SJSA1 (cell line): ENCODE measurements at places on chromosomes 6 and 20. TPM values are rescaled to one million over a fixed set of nuclear protein-coding genes. Genes with fewer than 3 reads are reported as not detected.

DNA sequence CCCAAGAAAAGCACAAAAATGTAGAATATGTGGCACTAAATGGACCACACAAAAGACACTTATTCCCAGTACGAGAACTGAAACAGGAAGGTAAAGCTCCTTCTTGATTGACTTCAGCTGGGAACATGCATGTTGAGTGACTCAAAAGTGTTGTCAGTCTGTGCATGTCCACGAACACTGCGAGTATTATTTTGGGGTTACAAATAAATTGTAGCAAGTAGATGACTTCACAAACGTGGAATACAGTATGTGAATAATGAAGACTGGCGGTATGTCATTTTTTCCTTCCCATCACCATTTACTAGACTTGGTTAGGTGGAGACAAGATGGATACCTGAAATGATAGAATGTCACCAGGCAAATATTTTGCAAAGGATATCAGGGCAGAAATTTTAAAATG, 45.4 kb downstream of the L3MBTL3 start:
- H3K36me3 ChIP-seq: peaks cover 17% of the 10 kb centered on the region
- no peak overlapping the region for H3K27ac ChIP-seq
- DNase-seq: no peak
- H3K27me3 ChIP-seq: no peaks in the 10 kb centered on the region

- peaks cover 21% of the 10 kb centered on the region for H3K4me1 ChIP-seq
- no peaks in the 10 kb centered on the region for H3K36me3 ChIP-seq
- no peak for DNase-seq
- H3K27me3 ChIP-seq: no peaks in the 10 kb centered on the region
- no peak overlapping the region for H3K4me3 ChIP-seq
These were observed 55.3 kb upstream of the BTN3A2 start for GRCh38 chr6:26309731-26310142.

DNA sequence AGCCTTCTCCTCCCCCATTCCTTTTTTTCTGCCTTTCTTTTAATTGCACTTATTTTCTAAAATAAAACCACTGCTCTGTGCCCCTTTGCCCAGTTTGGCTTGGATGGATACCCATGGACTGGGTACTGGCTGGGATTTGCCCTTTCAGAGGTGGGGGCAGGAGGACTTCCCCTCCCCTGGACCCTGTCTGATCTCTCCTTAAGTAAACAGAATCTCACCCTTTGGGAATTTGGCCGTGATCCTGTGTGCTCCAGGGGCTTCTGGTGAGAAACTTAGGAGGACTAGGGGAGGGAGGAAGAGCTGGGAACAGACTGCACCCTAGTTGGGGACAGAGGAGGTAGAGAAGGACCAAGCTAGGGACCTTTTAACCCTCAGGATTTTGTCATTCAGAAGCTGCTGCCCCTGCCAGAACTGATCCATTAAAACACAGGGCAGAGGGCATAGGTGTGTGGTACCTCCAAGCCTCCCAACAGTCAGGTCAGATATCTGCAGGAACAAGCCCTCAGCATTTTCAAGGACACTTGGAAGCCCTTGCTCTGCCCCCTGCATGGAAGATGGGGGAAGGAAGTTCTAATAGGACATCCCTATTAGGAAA, 7.3 kb downstream of the FOXP4 start:
- DNase-seq: no peak
- H3K27ac ChIP-seq: no peak overlapping the region
- no peak overlapping the region for H3K4me3 ChIP-seq
- H3K27me3 ChIP-seq: no peaks in the 10 kb centered on the region

GRCh38 chr6:54910921-54911320, 64.3 kb downstream of the FAM83B start:
- DNase-seq: no peak
- no peaks in the 10 kb centered on the region for H3K27me3 ChIP-seq
- H3K36me3 ChIP-seq: no peaks in the 10 kb centered on the region
- no peaks in the 10 kb centered on the region for H3K4me1 ChIP-seq

Gene ADGRF4
- total RNA-seq: not detected in 2 replicates

GRCh38 chr6:76774781-76775384, 688.4 kb downstream of the HTR1B start:
- no peak overlapping the region for H3K27ac ChIP-seq
- H3K4me3 ChIP-seq: no peak overlapping the region
- DNase-seq: no peak
- H3K36me3 ChIP-seq: no peaks in the 10 kb centered on the region
- H3K4me1 ChIP-seq: no peaks in the 10 kb centered on the region
- no peaks in the 10 kb centered on the region for H3K27me3 ChIP-seq
